ENCODE measurements at places on chromosomes 2 and 18.

- no peak for DNase-seq
Observed at GRCh38 chr18:9874728-9875127, 11.0 kb upstream of the TXNDC2 start.

GRCh38 chr2:237171396-237171795, 85.7 kb downstream of the COPS8 start:
- DNase-seq, result no peak

- no peak for DNase-seq
Observed at GRCh38 chr2:99420751-99421299, 69.0 kb downstream of the REV1 start.

DNA sequence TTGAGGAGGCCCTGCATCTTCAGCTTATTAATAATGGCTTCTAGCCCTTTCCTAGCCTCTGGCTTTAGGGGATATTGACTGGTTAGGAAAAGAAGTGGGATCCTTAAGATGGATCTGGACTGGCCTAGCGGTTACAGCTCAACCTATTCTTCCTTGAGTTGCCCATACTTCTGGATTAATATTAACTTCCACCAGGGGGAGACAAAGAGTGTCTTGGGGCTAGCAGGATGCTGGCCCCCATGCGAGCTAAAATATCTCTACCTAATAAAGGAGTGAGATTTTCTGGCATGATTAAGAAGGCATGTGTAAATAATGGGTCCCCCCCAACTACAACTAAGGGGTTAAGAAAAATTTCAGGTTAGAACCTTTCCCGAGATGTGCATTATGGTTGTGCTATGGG, 23.2 kb upstream of the PLA2R1 start:
- no peak for DNase-seq

DNA sequence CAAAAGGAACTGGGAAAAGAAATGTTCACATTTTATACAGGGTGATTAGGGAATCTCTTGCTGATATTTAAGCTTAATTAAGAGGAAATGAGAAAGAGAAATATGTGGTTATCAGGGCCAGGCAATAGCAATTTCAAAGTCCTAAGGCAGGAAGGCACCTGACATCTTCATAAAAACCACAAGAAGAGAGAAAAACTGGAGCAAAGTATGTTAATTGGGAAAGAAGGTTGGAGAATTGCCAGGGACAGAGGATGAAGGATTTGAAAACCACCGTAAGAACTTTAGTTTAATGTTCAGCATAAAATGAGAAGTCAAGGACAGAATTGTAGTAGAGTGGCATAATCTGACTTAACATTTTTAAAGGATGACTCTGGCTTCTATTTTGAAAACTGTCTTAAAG, 691.8 kb upstream of the NRXN1 start:
- no peak for DNase-seq

DNA sequence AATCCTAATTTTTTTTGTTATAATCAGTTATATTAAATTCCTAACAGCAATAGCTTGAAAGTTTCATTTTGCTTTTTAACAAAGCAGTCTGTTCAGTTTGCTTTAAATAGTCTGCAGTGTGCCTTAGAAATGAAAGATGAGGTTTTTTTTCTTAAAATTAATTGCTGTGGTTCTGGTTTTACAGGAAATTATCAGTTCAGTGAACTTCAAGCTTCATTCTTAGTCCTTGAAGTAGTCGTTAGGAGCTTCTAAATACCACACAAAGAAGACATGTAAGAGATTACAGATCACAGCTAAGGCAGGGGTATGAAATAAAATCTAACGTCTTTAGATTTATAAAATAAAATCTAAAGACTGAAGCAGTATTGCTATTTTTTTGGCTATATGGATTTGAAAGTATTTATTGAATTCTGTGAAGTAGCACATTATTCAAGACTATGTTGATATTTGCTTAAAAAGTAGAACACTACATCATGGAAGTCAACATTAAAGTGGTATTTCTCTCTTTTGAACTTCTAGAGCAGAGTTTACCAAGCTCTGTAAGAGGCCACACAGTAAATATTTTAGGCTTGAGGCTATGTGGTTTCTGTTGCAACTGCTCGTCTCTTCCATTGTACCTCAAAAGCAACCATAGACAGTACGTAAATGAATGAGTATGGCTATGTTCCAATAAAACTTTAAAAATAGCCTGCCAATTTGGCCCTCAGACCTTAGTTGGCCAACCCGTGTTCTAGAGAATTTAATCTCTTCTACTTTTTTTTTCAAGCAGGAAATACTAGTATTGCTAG, 81.5 kb upstream of the STON1 start:
- DNase-seq, result no peak

DNA sequence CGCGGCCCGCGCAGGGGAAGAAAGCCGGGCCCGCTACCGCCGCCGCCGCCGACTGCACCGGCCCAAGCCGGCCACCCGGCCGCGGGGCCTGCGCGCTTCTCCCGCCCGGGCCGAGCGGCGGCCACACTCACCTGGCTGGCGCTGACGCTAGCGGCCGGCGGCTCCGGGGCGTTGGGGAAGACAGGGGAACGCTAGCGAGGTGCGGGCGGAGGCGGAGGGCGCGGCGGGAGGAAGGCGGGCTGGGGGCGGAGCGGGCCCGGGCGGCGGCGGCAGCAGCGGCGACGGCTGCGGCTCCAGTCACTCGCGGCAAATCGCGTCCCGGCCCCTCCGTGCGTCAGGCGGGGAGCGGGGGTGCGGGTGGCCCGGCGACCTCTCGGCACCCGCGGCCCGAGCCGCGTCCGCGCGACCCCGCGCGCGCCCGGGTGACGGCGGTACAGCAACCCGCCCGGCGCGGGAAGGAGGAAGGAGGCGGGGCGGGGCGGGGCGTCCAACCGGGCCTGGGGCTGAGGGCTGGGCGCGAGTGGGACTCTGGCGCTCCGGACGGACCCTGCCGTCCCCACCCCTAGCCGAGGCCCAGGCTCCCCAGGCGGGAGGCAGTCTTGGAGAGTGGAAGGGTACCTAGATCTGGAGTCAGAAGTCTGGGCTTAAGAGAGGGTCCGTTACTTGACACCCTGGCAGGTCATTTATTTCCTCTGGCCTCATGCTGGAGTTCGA, at the start of gene SESTD1:
TSS of gene SESTD1 (minus strand) at position 465 of the 714 bp plus-strand sequence. CDS start 72,991 bp downstream, outside the sequence.
- peak; percentile 33 for DNase-seq

DNA sequence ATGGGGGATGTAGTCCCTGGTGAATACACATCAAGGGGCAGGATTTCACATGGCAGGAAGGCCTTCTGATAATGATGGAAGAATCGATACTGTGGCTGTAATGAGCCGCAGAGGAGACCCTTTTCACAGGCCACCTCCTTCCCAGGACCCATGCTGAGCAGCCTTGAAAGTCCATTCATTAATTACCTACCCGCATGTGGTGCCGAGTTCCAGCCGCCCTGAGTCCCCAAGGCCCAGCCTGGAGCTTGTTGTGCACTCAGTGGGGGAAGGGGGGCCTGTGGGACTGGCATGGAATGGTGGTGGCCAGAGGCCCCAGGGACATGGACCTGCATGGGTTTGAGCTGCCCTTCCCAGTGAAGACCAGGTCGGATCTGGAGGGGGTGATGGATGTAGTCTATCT, 25.5 kb downstream of the ASB18 start:
- DNase-seq, result no peak

GRCh38 chr2:174748948-174749347, 15.3 kb downstream of the CHRNA1 start:
- DNase-seq, result peak; percentile 54

DNA sequence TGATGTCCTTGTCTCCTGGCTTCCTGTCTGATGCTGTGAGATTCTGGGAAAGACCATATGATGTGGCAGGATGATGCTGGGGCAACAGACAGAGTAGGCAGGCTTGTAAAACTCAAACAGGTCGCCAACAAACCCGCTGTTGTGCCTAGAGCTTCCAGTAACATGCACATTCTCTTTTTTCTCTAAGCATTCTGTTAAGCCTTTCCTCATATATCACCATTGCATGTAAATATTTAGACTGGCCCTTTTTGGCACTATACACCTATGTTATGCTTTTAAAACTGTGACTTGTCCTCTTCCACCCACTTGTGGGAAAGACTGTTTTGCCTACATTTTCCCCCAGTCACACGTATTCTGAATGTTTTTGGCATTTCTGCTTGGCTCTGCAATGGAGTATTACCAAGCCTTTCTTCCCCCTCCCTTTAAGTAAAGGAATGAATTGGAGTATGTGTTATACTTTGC, 250.4 kb upstream of the TANK start:
- DNase-seq, result no peak

DNA sequence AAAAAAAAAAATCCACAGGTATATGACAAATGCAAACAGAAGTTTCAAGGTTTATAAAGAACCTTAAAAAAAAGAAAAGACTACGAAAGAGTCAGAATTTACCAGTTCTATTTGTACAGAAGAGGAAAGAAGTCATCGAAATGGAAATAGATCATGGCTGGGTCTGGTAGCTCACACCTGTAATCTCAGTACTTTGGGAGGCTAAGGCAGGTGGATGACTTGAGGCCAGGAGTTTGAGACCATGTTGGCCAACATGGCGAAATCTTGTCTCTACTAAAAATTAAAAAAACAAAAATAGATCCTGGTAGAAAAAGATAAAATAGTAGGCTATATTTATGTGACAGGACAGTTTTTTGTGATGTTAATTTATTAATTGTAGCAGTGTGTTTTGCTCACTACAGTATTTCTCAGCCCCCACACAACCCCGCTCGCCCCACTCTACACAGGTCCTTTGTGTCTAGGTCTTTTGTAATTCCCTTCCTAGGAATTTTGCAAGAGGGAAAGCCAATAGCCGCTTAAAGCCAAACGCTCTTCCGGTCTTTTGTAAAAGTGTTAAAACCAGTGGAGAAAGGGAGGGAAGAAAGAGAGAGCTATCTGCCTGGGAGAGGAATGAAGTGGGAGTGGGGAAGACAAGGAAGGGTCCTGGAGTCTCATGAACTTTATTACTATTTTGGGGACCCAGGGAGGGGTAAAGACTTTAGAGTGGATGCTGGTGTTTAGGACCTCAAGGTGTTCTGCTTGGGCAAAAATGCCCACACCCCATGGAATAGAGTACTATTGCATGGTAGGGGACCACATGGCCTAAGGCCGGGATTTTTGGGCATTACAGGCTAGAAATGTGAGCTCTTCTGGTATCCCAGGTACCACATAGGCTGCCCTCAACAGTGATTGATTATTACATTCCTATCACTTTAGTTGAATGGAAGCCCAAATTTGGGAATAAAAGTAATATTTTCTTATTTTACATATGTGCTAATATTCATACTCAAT, 59.4 kb upstream of the XPO1 start:
- no peak for DNase-seq

DNA sequence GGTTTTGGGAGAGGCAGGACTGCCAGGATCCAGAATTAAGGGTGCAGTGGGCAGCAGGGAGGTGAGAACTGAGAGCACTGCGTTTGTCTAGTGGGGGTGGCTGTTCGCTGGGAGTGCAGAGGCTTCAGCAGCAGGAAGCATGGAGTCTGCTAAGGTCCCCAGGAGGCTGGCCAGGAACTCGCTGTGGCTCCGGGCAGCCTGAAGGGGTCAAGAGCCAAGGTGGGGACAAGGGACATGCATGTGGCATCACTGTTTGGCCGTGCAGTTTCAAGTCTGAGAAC, 43.2 kb upstream of the SEMA4C start:
- no peak for DNase-seq

GRCh38 chr2:237774811-237775553, 23.6 kb upstream of the RBM44 start:
- no peak for DNase-seq
